ENCODE measurements at places on chromosomes 7 and 10. TPM values are rescaled to one million over a fixed set of nuclear protein-coding genes. Genes with fewer than 3 reads are reported as not detected.

GRCh38 chr7:89837515-89837914 is 316.8 kb upstream of the STEAP1 start:
- no peaks in the 10 kb centered on the region for H3K27me3 ChIP-seq
- no peak overlapping the region for H3K4me3 ChIP-seq
- H3K36me3 ChIP-seq, result no peaks in the 10 kb centered on the region
- no peaks in the 10 kb centered on the region for H3K4me1 ChIP-seq

GRCh38 chr7:22733761-22734160 is 6.8 kb downstream of the IL6 start:
- H3K36me3 ChIP-seq, result no peaks in the 10 kb centered on the region
- no peak overlapping the region for H3K27ac ChIP-seq
- H3K27me3 ChIP-seq, result no peaks in the 10 kb centered on the region
- no peak overlapping the region for H3K4me3 ChIP-seq
- no peak for DNase-seq

DNA sequence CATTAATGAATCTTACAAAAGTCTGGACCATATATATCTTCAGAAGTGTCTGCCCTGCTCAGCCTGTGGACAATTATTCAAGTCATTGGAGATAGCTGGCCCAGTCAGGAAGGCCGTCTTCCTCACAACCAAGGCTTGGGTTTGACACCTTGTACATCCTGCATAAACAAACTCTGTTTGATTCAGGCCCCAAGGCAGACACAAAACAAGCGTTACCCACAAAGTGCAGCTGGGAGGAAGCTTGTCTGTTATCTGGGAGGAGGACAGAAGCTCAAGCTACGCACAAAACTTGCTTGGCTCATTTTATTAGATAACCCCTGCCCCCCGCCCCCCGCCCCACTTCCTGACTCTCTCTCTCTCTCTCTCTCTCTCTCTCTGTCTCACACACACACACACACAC is 166.9 kb upstream of the WDR11 start:
- H3K4me1 ChIP-seq, result no peaks in the 10 kb centered on the region
- no peaks in the 10 kb centered on the region for H3K27me3 ChIP-seq
- no peak overlapping the region for H3K4me3 ChIP-seq
- no peaks in the 10 kb centered on the region for H3K36me3 ChIP-seq
- H3K27ac ChIP-seq, result no peak overlapping the region

GRCh38 chr7:30472081-30472783 is 6.4 kb downstream of the NOD1 start:
- H3K27ac ChIP-seq, result no peak overlapping the region
- no peaks in the 10 kb centered on the region for H3K36me3 ChIP-seq
- no peak overlapping the region for H3K4me3 ChIP-seq
- no peaks in the 10 kb centered on the region for H3K27me3 ChIP-seq

DNA sequence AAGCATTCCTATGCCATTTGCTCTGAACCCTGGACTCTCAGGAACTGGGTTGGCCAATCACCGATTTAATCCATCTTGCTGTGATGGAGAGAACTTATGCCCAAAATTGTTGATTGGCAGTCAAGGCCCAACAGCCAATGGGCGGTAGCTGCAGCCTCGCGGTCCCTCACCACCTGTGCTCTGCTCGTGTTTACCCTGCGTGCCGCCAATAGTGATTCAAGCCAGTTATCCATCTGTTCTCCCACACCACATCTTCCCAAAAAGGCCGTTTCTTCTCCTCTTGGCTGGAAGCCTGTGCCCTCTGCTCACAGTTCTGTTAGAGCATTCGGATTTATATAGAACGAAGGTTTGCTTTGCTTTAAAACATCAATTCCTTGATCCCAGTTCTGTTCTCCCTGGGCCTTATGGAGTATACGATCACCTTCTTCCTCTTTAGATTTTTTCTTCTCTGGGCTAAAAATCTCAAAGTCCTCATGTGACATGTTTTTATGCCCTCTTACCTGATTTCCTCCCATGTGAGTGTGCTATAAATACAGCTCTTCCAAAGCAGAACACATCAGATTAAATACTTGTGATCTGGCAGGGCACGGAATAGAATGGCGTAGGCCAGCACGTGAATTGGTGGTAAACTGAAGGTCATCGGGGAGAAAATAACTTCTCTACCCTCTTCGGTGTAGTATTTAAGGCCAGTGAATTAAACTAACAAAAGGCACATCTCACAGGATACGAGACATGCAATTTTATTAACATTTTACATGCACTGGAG is 212.8 kb downstream of the NSUN6 start:
- H3K4me1 ChIP-seq, result no peaks in the 10 kb centered on the region
- no peaks in the 10 kb centered on the region for H3K36me3 ChIP-seq
- no peaks in the 10 kb centered on the region for H3K27me3 ChIP-seq

DNA sequence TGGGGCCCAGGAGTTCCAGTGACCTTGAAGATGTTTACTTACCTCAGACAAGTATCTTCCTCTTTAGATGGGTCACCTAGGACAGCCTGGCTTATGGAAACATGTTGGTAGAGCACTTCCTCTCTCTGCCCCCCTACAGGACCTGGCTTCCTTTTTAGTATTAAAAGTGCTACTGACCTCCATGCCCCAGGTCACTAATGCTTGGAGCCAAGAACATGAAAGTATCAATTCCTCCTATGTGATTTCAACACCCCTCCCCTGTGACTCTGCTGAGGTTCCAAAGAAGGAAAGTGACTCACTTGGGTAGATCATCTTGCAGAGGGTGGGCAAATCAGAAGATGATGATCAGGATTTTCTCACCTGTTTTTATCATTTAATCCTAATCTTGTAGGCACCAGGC is 125.3 kb upstream of the CCDC6 start:
- DNase-seq, result no peak
- peaks cover 7% of the 10 kb centered on the region for H3K4me1 ChIP-seq
- H3K27me3 ChIP-seq, result no peaks in the 10 kb centered on the region
- no peak overlapping the region for H3K27ac ChIP-seq
- H3K36me3 ChIP-seq, result no peaks in the 10 kb centered on the region

DNA sequence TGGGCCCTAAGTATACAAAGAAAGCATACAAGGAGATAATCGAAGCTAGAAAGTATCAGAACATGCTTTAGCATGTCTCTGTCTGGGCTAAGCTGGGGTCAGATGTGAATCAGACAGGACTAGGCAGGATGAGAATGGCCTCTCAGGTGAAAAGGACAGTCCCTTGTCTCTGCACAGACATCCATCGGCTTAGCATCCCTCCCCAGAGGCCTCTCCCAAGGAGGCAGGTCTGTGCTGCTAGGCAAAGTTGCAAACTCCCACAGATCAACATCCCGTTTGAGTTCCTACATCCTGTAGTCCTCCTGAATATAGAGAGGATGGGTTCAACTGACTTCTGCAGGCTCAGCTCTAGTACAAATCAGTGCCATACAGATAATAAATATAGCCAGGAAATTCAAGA is 24.5 kb downstream of the CHST15 start:
- H3K36me3 ChIP-seq, result no peaks in the 10 kb centered on the region
- peaks cover 22% of the 10 kb centered on the region for H3K4me1 ChIP-seq
- H3K27me3 ChIP-seq, result no peaks in the 10 kb centered on the region
- no peak for DNase-seq
- H3K4me3 ChIP-seq, result no peak overlapping the region

DNA sequence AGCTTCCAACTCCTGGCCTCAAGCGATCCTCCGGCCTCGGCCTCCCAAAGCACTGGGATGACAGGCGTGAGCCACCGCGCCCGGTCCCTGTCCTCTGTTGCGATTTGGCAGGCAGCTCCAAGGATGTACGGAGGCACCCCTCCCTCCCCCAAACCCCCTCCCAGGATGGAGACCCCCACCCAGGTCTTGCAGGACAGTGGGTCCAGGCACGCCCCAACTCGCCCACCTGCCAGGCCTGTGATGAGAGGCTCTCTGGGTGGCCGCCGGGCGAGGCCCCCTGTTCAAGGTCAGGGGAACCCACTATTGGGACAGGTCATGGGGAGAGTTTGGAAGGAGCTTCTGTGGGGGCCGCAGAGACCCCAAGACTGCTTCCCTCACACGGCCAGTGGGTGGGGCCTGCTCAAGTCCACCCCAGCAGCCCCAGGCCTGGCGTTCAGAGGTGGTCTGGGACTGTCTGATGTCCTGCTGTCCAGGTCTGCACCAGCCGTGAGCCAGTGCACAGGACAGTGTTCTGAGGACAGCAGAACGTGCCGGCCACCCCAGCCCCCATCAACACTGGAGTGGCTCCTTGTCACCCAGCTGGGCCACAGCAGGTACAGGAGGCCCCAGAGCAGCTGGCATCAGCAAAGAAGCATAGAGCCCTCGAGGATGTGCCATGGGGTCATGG is 2.5 kb downstream of the ADAP1 start:
- no peaks in the 10 kb centered on the region for H3K27me3 ChIP-seq
- H3K27ac ChIP-seq, result no peak overlapping the region
- H3K4me3 ChIP-seq, result no peak overlapping the region
- DNase-seq, result no peak

DNA sequence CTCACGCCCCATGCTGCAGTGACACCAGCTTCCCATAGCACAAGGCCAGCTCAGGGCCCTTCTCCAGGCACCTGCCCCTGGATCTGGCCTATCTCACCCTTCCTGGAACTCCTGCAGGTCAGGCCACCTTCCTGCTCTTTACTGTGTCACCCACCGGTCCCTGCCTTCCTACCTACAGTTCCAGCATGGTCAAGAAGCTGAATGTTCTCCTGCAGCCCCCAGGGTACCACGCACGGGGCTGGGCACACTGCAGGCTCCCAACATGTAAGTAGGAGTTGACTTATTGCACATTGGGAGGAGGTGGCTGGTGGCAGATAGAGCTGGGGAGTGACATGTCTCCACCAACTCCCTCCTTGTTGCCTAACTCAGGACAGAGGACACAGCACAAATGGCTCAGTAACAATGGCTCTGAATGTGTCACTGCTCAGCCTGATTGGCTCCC is 14.5 kb downstream of the ITPRIP start:
- H3K36me3 ChIP-seq, result no peaks in the 10 kb centered on the region
- no peak overlapping the region for H3K4me3 ChIP-seq
- no peak for DNase-seq
- H3K4me1 ChIP-seq, result peaks cover 46% of the 10 kb centered on the region
- no peaks in the 10 kb centered on the region for H3K27me3 ChIP-seq

DNA sequence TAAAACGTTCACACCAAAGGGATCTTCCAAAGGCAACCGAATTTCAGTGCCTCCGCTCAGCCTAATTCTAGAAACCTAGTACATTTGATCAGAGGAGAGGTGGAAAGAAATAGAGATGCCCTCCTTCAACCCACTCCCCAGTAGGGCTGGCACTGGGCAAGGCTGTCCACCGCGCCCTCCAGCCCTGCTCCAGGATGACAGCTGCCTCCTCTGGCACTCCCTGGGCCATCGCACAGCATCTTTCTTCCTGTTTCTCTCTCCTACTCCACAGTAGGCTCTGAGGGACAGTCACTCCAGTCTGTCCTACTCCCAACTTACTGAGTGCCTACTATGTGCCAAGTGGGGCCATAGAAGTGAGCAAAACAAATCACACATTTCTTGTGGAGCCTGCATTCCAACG is 226.2 kb downstream of the SKIDA1 start:
- H3K36me3 ChIP-seq, result no peaks in the 10 kb centered on the region
- no peak overlapping the region for H3K4me3 ChIP-seq
- no peak overlapping the region for H3K27ac ChIP-seq
- no peaks in the 10 kb centered on the region for H3K4me1 ChIP-seq

DNA sequence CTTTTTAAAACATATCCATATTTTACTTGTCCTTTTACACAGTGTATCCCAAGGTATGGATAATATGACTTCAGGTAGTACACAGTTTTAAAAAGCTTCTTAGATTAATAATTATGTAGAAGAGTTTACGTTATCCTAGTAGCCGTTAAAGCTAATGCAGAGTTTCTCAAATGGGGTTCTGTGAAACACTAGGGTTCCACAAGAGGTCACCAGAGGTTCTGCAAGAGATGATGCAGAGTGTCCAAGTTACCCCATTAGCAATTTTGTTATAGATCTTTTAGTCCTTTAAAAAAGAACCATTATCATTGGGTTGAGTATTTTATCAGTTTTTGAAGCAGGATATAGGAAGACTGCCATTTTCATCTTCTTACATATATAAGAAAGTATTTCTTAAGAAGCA is 298.9 kb upstream of the HPS1 start:
- no peak overlapping the region for H3K27ac ChIP-seq
- no peak for DNase-seq
- H3K36me3 ChIP-seq, result no peaks in the 10 kb centered on the region
- no peak overlapping the region for H3K4me3 ChIP-seq
- H3K27me3 ChIP-seq, result no peaks in the 10 kb centered on the region

GRCh38 chr10:6431861-6432260 is 148.2 kb downstream of the PRKCQ start:
- peaks cover 2% of the 10 kb centered on the region for H3K36me3 ChIP-seq
- H3K4me3 ChIP-seq, result no peak overlapping the region
- H3K27ac ChIP-seq, result no peak overlapping the region
- H3K4me1 ChIP-seq, result peaks cover 10% of the 10 kb centered on the region
- no peaks in the 10 kb centered on the region for H3K27me3 ChIP-seq

GRCh38 chr10:72334196-72334824 is 20.4 kb downstream of the DNAJB12 start:
- peak overlapping the region; percentile 97 for H3K27ac ChIP-seq
- H3K4me1 ChIP-seq, result peaks cover 83% of the 10 kb centered on the region
- no peaks in the 10 kb centered on the region for H3K27me3 ChIP-seq
- no peaks in the 10 kb centered on the region for H3K36me3 ChIP-seq

GRCh38 chr10:132185601-132186487 is 904 bp upstream of the DPYSL4 start:
- peaks cover 23% of the 10 kb centered on the region for H3K4me1 ChIP-seq
- DNase-seq, result peak; percentile 56
- H3K27ac ChIP-seq, result no peak overlapping the region
- peaks cover 28% of the 10 kb centered on the region for H3K27me3 ChIP-seq

DNA sequence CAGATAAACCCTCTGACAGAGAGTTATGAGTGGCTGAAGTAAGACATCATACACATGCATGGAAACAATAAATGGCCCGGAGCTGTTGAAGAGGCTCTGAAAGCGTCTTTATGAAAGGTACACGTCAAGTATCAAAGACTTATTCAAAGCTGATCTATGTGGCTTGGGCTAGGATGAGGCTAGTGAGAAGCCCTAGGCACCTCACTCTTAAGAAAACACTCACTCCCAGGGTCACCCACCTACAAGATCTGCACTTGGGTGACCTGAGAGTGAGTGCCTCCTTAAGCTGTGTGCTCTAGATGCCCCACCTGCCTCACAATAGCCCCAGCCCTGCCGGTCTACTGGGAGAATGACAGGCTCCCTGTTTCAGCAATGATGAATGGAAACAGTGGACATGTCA is 1.1 kb upstream of the GIMAP1 start:
- H3K4me3 ChIP-seq, result no peak overlapping the region
- no peaks in the 10 kb centered on the region for H3K4me1 ChIP-seq
- no peak overlapping the region for H3K27ac ChIP-seq
- H3K27me3 ChIP-seq, result no peaks in the 10 kb centered on the region

DNA sequence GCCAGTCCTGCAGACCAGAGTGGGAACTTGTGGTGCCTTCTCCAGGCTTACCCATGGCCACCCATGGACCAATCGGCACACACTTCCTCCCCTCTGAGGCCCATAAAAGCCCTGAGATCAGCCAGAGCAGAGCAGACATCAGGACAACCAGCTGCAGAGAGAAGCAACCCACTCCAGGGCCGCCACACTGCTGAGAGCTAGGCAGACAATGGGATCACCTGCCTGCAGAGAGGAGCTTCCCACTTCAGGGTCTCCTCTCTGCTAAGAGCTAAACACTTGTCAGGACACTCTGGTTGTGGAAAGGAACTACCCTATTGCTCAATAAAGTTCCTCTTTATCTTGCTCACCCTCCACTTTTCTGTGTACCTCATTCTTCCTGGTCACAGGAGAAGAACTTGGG is 34.0 kb downstream of the C7orf25 start:
- H3K27ac ChIP-seq, result no peak overlapping the region
- no peak overlapping the region for H3K4me3 ChIP-seq
- no peaks in the 10 kb centered on the region for H3K4me1 ChIP-seq
- no peaks in the 10 kb centered on the region for H3K27me3 ChIP-seq

The SRRM3 gene
- 13.8 TPM for total RNA-seq

The CRHR2 gene
- total RNA-seq, result 4.7 TPM

The MMD2 gene
- total RNA-seq, result not detected

The AGAP5 gene
- 25.1 TPM for total RNA-seq

The TCAF2 gene
- 0.66 TPM for total RNA-seq

The ABCC2 gene
- total RNA-seq, result 4.3 TPM

The MYL7 gene
- not detected for total RNA-seq

The RAMP3 gene
- total RNA-seq, result 23.1 TPM

The PILRA gene
- 7.0 TPM for total RNA-seq

All from body of pancreas (tissue), 4 donors.